Activated naive CD4-positive, alpha-beta T cell treated with anti-CD3 and anti-CD28 coated beads, Interleukin-2, amount 10 ng/mL, durations not matched to agents 7 days and 5 days (primary cell): ENCODE measurements at places on chromosomes 6 and 20.
A peak's percentile ranks its signal among the peaks of the same experiment; 100 is the strongest.

DNA sequence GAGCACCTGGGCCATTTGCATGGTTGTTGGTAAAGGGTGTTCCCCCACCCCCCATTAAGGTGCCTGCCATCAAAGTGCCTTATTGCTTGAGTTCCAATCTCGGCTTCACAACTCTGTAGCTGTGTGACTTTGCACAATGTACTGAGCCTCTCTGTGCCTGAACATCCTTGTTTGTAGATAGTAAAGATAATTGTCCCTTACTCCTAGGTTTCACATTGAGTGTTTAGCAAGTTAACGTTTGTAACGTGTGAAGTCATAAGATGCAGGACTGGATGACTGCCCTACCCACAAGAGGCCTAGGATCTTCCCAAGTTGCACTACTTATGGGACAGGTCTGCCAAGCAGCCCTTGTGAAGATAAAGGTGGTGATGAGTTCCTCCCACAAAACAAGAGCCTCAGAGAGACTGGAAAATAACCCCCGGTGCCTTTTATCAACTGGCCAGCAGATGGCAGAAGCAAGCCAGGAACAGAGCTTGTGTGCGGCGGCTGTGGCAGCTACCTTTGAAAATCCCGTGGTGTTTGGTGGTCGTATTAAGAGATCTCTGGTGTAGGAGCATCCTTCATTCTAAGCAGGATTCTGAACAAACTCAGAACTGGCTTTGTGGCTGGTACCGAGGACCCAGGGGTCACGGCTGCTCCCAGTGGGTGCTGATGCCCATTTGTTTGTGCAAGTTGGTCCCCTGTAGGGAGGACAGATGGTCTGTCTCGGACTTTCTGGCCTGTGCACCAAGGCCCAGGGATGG lies 99.1 kb downstream of the CDH26 start:
- peak; percentile 80 for DNase-seq

GRCh38 chr6:38209371-38210260 lies 390.1 kb downstream of the ZFAND3 start:
- DNase-seq: no peak

- no peak for DNase-seq
Observed at GRCh38 chr6:148689168-148689567, 57.7 kb upstream of the UST start.

DNA sequence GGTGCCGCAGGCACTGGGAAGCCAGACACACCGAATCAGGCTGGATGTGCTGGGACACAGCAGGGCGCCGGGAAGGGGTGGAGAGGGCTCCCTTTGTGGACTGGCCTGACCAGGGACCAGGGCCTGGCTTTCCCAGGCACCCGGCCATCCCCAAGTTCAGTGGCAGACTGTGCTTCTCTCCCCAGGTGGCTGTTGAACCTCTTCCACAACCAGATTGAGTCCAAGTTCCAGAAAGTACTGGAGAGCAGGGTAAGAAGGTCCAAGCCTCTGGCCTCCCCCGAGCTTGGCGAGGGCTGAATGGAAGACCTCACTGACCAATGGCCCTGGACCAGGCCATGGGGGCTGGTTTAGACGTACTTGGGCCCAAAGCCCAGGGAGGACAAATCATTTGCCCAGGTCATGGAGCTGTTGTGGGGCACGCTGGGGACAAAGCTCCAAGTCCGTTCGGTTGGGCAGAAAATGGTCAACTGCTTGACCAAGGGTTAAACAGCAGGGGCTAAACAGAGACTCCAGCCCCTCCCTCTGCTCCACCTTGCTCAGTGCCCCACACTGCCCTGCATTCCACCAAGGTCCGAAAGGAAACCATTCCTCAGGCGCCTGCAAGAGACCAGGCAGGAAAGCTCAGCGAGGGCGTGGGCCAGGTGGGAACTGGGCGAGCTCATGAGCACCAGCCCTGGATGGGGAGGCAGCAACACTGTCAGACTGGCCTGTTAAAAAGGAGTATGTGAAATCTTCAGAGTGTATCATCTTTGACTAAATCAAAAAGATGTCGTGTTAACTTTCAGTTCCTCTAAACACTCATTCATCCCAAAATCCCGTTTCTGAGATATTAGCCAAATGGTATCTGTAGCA lies 9.1 kb downstream of the LBP start:
- no peak for DNase-seq

GRCh38 chr6:139533573-139534471 lies 159.4 kb upstream of the CITED2 start:
- DNase-seq: no peak
